ENCODE measurements at places on chromosomes 11 and 22.

DNA sequence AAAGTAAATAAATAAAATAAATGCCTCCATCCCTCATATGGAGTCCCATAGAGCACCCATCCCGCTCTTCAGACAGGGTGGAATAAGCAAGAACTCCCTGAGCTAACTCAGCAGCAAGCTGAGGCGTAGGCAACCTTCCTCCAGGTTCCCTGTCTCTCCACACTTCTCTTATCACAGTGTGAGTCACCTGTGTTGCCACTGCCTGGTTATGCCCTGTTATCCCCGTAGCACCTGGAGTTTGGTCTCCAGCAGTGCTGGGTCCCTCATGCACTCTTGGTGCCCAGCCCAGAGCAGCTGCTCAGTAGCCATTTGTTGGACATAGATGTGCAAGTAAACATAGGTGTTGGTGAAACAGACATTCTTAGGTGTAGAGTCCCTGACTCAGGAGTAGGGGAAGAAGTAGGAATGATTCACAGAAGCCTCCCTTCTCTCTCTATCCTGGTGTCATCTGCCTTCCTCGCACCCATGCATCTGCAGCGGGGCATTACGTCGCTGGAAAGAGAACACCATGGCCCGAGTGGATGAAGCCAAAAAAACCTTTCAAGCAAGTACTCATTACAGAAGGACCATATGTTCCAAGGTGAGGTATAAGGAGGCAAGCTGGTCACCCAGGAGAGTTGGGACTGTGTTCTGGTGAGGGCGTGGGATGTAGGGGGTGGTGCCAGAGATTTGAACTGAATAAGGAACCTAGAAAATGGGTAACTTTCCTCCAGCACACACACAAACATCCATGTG, 56.0 kb downstream of the PISD start:
- no peak for DNase-seq

GRCh38 chr11:15093432-15093831, 20.0 kb downstream of the CALCB start:
- DNase-seq = no peak

DNA sequence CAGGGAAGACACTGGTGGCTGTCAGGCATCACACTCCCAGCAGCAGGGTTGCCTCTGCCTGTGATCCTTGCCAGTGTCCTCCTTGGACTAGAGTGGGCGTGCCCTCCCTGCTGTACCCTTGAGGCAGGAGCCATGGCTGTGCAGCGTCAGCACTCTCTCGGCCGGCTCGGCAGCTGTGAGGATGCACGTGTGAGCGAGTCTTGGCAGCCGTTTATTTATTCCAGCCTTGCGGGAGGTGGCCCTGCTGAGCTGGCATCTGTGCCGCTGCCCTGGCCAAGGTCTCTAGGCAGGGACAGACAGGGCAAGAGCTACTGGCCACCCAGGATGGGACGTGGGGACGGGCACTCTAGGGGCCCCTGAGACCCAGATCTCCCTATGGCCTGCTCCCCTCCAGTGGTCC, 33.9 kb downstream of the TSPAN4 start:
- no peak for DNase-seq

DNA sequence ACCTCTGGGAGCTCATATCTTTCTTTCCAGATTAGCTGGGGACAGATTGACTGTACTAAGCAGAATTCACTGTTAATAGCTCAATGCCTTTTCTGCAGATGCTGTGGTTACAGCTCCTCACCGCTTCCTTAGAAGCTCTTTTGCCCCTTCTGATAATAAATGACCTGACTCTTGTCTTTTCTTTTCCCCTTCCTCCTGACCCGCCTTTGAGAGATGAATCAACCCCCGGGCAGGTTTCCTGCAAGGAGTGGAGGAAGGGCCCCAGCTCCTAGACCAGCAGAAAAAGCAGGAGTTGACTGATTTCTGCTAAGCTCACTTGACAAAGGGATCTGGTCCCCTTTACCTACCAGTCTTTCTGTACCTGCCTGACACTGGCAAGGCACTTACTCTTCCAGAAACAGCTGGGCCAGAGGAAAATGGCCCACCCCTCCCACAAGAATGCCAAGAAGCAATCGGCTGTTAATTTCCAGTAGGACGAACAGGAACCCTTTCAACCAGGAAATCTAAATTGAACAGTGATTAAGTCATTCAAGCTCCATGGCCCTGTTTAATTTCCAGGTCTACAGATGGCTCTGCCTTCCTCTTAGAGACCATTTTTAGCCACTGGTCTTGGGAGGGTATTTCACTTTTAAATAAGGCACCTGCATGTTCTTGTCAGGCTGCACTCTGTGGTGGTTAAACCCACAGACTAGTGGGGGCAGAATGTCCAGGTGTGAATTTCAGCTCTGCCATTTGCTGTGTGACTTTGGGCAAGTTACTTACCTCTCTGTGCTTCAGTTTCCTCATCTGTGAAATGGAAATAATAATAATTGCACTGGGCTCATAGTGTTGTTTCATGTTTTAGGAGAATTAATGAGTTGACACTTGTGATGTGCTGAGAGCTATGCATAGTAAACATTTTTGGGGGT, 67.5 kb downstream of the PRR5L start:
- no peak for DNase-seq

DNA sequence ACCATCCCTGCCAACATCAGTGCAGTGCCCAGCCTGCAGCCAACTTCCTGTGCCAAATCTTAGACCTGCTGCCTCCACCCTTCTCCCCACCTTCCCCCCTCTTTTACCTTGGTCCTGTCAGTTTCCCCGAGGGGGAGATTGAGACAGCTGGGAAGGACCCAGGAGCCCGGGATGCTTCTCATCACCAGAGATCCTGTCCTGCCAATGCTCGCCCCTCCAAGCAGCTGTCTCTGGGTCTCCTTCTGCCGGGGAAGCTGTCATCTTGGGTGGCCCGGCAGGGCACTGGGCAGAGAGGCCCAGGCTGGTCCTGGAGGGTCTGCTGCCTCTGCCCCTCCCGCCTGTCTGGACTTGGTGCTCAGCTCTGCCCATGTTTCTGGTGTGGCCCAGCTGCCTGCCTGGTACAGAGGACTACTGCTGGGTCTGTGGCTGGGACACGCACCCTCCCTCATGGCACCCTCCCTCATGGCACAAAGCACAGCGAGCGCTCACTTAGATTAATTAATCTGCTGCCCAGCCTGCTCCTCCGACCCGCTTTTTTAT, 60.4 kb upstream of the THY1 start:
- DNase-seq = no peak

DNA sequence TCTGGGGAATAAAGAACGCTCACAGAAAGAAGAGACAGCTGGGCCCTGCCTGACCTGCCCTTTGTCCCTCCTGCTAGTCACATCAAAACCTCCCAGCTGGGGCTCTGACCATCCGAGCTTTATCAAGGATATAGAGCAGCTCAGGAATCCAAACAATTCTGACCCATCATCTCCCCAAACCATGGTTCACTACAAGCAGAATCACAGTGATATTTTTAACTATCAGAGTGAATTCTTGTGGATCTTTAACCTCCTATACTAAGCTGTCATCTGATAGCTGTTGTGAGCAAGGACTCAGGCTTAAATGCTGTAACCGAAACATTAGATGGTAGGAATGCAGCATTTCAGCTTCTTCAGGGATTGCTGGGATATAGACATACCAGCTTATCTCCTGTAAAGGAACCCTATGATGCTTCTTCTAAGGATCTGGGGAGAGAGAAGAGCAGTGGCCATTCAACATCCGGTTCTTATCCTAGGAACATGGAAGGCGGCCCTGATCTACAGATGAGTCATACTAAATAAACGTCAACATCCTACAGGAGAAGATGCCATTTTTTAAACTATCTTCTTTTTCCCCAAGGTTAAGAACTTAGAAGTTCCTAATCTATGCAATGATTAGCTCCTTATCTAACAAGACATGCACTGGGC, 84.7 kb upstream of the AKIP1 start:
- DNase-seq = no peak

- no peak for DNase-seq
Measured at GRCh38 chr22:26127126-26127525, 42.1 kb upstream of the SEZ6L start.

DNA sequence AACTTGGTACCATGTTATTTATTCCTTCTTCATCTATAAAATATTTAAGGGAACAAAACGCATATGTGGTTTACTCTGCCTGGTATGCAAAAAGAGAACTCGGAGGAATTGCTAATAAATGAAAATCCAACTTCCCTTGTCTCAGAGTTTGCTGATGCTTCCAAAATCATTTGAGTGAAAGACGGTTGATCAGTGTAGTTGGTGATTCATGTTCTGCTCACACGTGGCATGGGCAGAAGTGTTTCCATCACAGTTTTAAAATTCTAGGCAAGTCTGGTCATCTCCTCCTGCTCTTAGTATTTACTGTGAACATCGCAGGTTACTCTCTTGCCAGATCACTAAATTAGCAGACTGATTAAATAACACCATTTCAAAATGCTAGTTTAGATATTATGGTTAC, 11.9 kb upstream of the PARVB start:
- DNase-seq = no peak

GRCh38 chr11:64918017-64918416, 1.0 kb upstream of the ATG2A start:
- no peak for DNase-seq

- DNase-seq = no peak
Measured at GRCh38 chr22:30238136-30238535, 8.4 kb downstream of the LIF start.

DNA sequence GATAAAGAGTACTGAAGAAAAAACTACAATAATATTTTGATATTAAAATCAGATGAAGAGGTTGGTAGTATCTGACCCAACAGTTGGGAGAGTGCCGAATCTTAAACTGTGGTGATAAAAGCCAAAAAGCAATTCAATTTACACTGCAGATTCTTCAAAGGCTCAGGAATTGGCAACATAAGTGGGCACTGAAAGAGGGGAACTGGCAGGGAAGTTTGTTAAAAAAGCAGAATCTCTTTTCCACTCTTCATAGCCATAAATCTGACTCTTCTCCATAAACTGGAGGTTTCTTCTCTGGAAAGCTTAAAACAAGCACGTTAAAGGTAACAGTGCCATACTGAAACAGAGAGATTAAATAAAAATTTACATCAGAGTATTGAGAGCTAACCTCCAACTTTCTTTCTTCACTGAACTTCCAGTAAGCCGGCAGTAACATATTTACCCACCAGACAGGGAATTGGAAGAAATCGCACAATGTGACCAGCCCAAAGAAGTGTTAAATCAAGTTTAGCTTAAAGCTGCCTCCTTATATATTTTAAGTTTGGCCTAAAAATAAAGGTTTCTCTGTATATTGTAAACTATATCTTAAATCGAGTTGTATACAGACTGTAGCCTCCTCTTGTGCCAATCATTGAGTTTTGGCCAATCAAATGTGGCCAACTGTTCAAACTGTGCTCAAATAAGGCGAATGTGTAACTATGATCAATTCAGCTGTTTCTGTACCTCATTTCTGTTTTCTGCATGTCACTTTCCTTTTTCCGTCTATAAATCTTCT, 358.3 kb downstream of the NXPE2 start:
- DNase-seq = no peak

DNA sequence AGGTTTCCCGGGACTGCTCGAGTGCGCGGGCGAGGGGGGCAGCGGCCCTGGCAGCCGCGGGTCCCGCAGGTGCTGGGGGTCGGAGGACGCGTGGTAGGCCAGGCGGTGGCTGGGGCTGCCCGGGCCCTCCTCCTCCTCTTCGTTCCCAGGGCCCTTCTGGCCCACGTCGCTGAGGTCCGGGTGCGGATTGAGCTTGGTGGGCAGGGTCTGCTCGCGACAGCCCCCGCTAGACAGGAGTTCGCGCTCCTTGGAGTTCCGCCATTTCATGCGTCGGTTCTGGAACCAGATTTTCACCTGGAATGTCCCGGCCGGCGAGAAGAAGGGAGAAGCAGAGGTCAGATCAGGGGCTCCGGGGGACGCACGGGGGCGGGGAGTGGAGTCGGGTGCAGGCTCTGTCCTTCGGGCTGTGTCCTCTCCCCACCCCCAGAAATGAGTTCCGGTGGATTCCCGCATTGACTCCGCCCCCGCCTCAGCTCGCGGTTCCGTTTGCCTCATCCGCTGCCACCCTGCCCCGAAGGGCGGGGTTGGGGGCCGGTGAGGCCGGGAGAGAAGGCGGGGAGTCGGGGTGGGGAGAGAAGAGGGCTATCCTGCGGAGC, 3.9 kb downstream of the DBX1 start:
- peak; percentile 84 for DNase-seq

DNA sequence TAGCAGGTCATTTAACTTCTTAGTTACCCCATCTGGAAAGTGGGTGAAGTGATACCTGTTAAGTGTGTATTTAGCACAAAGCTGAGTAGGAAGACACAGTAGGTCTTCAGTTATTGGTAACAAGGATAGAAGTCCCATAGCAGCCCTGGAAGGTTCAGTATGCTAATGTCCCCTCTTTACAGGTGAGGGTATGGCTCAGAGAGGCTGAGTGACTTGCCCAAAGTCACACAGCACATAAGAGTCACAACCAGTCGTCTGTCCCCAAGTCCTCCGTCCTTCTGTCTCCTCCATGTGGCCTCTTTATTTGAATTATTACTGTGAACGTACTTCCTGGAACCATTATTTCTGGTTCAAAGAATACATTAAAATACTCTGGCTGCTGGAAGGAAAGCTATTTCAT, 10.5 kb downstream of the ASPHD2 start:
- no peak for DNase-seq

- no peak for DNase-seq
Measured at GRCh38 chr11:68302670-68303069, 9.7 kb upstream of the LRP5 start.

DNA sequence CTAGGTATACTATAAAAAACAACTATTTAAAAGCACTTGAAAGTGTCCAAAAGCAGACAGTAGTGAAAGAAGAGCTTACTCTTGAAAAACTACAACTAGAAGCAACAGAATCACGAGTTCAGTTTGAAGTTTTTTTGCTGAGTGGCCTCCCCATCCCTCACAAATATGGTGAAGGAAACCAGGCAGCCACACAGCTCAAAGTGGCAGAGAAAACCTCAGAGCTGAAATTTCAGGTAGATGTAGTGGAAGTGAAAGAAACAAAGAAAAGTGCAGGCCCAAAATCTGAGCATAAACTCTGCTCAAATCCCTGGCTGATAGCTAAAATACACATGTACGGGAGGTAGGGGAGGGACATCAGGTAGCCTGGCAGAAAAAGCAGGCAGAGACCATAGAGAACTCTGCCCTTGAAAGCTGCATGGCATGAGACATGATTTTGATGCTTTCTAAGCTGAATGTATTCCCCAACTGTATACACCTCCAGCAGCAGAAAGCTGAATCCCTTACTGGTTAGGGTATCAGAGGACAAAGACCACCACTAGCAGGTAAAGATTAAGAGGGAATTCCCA, 12.1 kb downstream of the BTBD10 start:
- DNase-seq = no peak

- no peak for DNase-seq
Measured at GRCh38 chr11:94400050-94400449, 1.2 kb downstream of the GPR83 start.

- DNase-seq = no peak
Measured at GRCh38 chr11:6526411-6527135, 29.5 kb downstream of the DNHD1 start.

DNA sequence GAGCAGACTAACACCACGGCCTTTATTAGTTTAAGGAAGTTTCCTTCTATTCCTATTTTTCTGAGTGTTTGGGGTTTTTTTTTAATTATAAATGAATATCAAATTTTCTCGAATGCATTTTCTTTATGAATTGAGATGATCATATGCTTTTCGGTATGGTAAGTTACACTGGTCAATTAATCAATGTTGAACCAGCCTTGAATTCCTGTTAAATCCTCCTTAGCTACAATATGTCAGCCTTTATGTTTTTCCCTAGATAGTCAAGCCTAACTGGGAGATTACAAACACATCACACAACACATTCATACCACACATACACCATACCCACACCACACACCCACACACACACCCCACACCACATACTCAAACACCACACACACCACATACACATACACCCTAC, 247.6 kb downstream of the BRD1 start:
- no peak for DNase-seq

- peak; percentile 46 for DNase-seq
Measured at GRCh38 chr11:8566613-8567210, 27.3 kb downstream of the STK33 start.

GRCh38 chr11:119367661-119368120, 13.8 kb downstream of the USP2 start:
- no peak for DNase-seq

All from CD4-positive, alpha-beta T cell (primary cell).